ENCODE measurements at places on chromosomes 11 and 22.

DNA sequence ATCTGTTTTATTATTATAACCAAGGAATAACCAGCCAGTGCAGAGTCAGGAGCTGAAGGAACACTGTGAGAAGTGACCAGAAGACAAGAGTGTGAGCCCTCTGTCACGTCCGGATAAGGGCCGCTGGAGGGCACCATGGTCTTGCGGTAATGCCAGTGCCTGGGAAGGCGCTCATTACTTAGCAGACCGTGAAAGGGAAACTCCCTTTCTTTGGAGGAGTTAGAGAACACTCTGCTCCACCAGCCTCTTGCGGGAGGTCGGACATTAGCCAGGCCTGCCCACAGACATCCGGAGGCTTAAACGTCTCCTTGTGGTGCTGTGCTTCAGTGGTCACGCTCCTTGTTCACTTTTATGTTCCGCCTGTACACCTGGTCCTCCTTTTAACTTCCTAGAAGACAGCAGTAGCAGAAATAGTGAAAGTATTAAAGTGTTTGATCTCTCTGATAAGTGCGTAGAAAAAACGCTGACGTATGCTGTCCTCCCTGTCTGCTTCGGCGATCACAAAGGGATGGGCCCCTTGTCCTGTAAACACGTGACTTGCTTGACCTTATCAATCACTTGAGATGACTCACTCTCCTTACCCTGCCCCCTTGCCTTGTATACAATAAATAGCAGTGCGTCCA, 120.6 kb upstream of the LMO1 start:
- no peak for DNase-seq

DNA sequence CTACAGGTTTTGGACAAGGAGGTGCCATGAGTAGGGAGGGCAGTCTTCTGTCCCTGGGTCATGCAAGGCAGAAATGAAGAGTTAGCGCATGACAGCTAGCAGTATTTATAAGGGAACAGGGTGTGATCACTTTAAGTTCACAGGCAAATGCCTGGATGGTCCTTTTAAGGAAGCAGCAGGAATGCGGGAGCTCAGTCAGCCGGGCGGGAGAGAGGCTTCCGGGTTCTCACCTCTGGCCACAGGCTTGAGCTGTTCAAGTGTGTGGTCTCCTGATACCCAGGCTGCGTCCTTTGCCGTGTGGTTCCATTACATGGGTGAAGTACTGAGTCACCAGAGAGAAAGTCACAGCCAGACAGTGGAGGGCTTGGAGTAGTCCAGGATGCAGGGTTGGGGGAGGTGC, 105.4 kb downstream of the BCR start:
- DNase-seq, result no peak

GRCh38 chr11:3196161-3197043, 22.2 kb downstream of the MRGPRG start:
- DNase-seq, result no peak

- no peak for DNase-seq
Observed at GRCh38 chr11:76835928-76836612, 24.6 kb upstream of the ACER3 start.

- DNase-seq, result no peak
Observed at GRCh38 chr11:105537531-105537930, 72.3 kb upstream of the GRIA4 start.

DNA sequence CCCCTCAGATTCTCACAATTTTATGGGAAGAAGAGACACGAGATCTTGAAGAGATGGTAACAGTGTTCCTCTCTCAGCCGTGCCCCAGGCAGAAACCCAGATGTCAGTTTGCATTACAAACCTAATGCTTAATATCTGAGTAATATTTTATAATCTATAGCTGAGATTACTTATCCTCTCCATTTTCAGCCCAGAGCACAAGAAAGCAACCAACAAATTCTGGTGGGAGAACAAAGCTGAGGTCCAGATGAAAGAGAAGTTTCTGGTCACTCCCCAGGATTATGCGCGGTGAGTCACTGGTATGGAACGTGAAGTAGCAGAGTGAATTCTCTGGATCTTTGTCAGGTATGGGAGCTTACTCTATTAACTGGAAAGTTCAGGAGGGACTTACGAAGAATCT, 884 bp downstream of the CENATAC start:
- no peak for DNase-seq

- DNase-seq, result no peak
Observed at GRCh38 chr11:132639403-132639802, 892.9 kb downstream of the OPCML start.

GRCh38 chr11:125330462-125331325, 165.4 kb downstream of the FEZ1 start:
- DNase-seq, result no peak

DNA sequence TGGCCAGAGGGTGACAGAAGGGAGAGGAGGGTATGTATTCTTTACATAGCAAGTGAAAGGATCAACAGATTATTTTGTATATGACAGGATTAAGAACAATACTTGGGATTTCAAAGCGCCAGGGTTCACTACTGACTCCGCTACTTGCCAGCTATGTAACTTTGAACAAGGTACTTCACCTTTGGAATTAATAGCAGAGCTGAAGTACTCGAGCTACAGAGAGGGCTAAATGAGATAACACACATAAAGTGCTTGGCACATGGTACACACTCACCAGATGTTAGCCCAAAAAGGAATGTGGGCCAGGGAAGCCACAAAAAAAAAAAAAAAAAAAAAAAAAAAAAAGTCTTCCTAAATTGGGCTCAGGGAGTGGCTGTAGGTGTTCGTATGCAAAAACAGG, 408.4 kb downstream of the BUD13 start:
- DNase-seq, result no peak

All from stimulated activated CD4-positive, alpha-beta T cell treated with anti-CD3 and anti-CD28 coated beads, Interleukin-4, amount 100 ng/mL, for 1 hour (primary cell).